ENCODE measurements at places on chromosomes 4 and X. TPM values are rescaled to one million over a fixed set of nuclear protein-coding genes. Genes with fewer than 3 reads are reported as not detected.

GRCh38 chr4:53815281-53815680 is 224.0 kb upstream of the LNX1 start:
- DNase-seq = no peak

Gene PHKA1
- 8.3 TPM for total RNA-seq

DNA sequence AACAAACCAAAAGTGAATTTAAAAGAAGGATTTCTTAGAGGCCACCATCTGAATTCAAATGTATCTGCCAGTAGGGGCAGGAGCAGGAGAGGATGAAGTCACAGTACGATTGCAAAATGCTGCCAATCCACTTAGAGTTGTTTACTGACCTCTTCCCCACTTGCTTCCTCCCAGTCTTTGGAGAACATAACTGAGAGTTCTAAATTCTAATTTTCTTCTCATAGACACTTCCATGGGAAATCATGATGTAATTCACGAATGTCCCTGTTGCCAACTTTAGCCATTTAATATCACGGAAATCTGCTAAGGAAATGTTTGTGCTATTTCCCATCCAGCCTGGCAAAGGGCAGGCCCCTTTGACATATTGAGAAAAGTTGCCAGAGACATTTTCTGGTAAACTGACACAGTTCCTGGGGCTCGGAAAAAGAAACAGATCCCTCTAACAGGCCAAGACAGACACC is 33.6 kb upstream of the NOCT start:
- no peak for DNase-seq

- no peak for DNase-seq
Observed at GRCh38 chr4:85772470-85772869, 297.5 kb downstream of the ARHGAP24 start.

- no peak for DNase-seq
Observed at GRCh38 chrX:69070949-69071650, 94.2 kb downstream of the PJA1 start.

DNA sequence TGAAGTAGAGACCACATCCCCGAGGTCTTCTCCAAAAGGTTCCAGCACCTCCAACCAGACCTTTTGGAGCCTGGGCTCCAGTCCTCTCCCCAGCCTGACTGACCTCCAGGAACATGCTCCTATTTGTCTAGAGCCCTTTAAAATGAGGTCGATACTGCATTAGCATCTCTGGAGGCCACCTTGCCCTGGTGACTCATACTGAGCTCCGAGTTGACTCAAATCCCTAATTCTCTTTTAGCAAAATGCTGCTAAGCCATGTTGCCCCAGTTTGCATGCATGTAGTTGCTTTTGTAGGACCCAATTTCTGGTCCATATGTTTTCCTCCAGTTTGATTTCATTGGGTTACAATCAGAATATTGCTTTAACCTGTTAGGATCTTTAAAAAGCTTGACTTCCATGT is 43.5 kb upstream of the CITED1 start:
- no peak for DNase-seq

Measured in HT1080 (cell line).